ENCODE measurements at places on chromosomes 4 and X.

GRCh38 chr4:11436673-11437072 lies 8.0 kb upstream of the HS3ST1 start:
- DNase-seq, result no peak

DNA sequence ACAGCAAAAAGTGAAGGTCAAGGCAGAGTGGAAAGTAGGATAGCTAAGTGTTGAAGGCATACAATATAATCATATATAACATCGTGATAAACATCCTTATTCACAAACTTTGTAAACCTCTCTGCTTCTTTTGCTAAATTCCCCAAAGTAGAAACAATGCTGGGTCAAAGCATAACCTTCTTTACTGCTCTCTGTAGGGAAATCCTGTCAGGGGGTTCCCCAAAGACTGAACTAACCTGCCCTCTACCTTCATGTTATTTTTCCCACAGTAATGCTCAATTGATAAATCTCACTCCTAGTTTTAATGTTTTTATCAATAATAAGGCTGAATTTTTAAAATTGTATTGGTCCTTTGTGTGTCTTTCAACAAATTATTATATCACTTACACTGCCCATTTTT lies 55.7 kb downstream of the DCHS2 start:
- DNase-seq, result no peak

- DNase-seq, result no peak
Measured at GRCh38 chrX:120559804-120560203, 958 bp downstream of the CUL4B start.

DNA sequence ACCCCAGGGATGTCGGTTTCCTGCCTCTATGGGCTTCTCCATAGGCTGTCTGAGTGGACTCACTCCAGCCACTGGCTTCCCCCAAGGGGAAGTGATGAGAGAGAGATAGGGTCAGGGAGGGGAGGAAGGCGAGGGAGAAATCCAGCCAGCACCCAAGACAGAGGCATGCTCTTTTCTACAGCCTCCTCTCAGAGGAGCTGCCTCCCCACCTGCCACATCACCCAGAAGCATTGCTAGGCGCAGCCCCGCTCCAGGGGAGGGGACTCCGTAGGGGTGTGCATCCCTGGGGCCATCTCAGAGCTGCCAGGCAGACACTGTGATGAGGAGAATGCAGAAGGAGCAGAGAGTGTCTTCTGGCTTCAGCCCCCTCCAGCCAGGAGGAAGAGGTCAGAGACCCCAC lies 109.5 kb upstream of the NKX1-1 start:
- no peak for DNase-seq

GRCh38 chrX:96538104-96538725 lies 146.4 kb upstream of the DIAPH2 start:
- no peak for DNase-seq

GRCh38 chr4:185479507-185479971 lies 8.0 kb upstream of the CCDC110 start:
- DNase-seq, result no peak

- no peak for DNase-seq
Measured at GRCh38 chrX:119942831-119943184, 743 bp downstream of the NKAP start.

GRCh38 chr4:180031330-180031729 lies 2211.9 kb upstream of the TENM3 start:
- no peak for DNase-seq

- no peak for DNase-seq
Measured at GRCh38 chr4:1318046-1318375, 28.3 kb downstream of the MAEA start.

- no peak for DNase-seq
Measured at GRCh38 chrX:134013524-134013923, 28.1 kb upstream of the GPC3 start.

DNA sequence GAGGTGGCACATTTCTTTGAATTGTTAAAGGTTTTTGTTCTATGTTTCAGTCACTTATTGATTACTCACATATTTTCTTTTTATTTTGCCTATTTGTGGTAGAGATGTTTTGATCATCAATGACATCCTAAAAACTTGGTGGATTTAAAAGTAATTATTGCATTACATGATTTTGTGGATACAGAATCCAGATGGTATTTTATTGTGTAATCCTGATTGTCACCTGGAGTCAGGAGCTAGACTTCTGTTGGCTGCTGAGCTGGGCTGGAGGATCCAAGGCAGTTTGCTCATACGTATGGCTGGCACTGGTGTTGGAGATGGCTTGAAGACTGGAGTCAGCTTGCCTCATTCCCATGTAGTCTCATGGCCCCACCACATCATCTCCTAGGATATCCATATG lies 1009.6 kb upstream of the PCDH7 start:
- no peak for DNase-seq

All from sciatic nerve (tissue), 2 donors.